ENCODE measurements at places on chromosomes 5 and 9. TPM values are rescaled to one million over a fixed set of nuclear protein-coding genes. Genes with fewer than 3 reads are reported as not detected.

PCDHA7 gene
- total RNA-seq: 0.12 TPM

TIGD6 gene
- 6.1 TPM for total RNA-seq

ELOVL7 gene
- total RNA-seq: 12.6 TPM

CDH9 gene
- not detected for total RNA-seq

SPINK9 gene
- not detected for total RNA-seq

Data from A549 treated with AZD2906 at 1 μM for 4 hours (cell line).